ENCODE measurements at places on chromosomes 2 and 18. TPM values are rescaled to one million over a fixed set of nuclear protein-coding genes. Genes with fewer than 3 reads are reported as not detected.

Gene PTPN2
- 50.1 TPM for total RNA-seq

Gene SLC4A5
- 8.2 TPM for total RNA-seq

Gene INPP5D
- total RNA-seq = 15.3 TPM

Gene BMP10
- total RNA-seq = not detected

Gene CCDC138
- total RNA-seq = 4.5 TPM
